Glutamatergic neuron (in vitro differentiated cells): ENCODE measurements at places on chromosomes 2 and 18. TPM values are rescaled to one million over a fixed set of nuclear protein-coding genes. Genes with fewer than 3 reads are reported as not detected.

DNA sequence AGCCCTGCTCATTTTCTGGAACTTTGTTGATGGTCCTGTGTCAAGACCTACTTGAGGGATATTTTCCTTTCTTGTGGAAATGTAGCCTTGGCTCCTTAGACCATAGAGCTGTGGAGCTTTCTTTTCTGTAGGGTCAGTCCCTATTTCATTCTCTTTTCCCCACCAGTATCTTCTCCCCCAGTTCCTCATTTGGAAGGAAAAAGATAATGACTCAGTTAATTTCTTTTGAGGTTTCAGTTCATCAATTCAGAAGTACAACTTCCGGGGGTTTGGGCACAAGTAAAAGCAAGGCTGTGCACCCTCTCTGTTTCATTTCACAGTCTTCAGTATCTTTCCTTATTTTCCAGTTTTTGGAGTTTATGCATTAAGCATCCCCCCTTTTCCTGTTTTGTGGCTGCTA, 70.7 kb downstream of the CDC42EP3 start:
- no peak for DNase-seq

- DNase-seq: no peak
Measured at GRCh38 chr2:192122141-192122540, 72.6 kb downstream of the TMEFF2 start.

- DNase-seq: no peak
Measured at GRCh38 chr2:58030771-58031170, 15.8 kb upstream of the VRK2 start.

- no peak for DNase-seq
Measured at GRCh38 chr18:53701697-53702096, 522.8 kb downstream of the MBD2 start.

LIPG gene
- total RNA-seq: 10.2 TPM

MC4R gene
- not detected for total RNA-seq

DNA sequence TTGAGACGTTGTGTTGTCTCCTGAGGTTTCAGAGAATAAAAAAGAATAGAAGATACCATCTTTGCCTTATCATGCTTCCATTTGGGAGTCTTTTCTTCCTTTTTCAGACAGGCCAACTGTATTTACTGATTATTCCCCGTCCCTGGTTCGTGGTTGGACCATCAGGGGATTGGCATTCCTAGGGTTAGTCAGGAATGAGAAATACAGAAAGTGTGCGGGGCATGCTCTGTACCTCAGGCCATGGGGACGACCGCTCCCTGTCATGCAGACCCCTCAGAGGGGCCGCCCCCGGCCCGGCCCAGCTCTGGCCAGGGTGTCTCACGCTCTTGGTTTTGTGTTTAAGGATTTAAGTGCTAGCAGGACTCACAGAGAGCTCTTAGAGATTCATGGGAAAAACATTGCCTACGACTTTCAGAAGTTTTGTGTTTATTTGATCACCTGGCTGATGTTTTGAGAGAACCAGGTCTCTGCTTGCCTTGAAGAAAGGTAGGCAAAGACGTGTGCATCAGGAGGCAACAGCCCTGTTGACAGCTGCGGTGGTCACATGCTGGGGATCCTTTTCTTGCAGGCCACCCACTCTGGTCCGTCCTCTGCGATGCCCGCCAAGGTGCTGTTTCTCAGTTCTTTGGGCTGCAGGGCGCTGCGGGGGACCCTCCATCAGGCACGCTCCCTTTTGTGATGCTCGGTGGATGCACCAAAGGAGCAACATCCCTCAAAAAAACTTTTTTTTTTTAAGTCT, 317.8 kb downstream of the AGAP1 start:
- DNase-seq: no peak

- no peak for DNase-seq
Measured at GRCh38 chr2:15284614-15285013, 276.5 kb downstream of the NBAS start.

- DNase-seq: no peak
Measured at GRCh38 chr2:56889738-56890137, 705.9 kb downstream of the CCDC85A start.

DNA sequence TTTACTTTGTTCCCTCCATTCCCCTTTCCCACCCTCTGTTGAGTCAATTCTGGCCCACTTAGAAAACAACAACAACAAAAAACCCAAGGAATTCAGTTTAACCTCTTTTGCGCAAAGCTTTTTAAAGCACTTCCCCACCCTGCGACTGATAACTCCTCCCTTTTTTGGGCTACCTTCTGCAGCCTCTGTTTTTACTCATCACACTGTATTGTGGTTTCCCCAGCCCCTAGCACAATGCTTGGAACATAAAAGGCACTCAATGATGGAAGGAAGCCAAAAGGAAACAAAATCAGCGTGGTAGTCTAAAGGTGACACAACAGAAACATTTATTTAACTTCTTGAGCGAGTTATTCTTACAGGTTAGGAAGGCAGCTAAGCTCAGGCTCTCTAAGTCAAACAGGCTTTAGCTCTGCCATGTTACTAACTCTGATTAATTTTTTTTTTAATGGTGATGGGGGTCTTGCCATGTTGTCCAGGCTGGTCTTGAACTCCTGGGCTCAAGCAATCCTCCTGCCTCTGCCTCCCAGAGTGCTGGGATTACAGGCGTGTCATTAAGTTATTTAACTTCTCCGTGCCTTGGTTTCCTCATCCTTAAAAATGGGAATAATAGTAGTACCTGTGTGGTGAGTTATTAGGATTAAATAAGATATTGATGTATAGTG, 1.3 kb downstream of the CEP68 start:
- no peak for DNase-seq

MARCO gene
- not detected for total RNA-seq

DNA sequence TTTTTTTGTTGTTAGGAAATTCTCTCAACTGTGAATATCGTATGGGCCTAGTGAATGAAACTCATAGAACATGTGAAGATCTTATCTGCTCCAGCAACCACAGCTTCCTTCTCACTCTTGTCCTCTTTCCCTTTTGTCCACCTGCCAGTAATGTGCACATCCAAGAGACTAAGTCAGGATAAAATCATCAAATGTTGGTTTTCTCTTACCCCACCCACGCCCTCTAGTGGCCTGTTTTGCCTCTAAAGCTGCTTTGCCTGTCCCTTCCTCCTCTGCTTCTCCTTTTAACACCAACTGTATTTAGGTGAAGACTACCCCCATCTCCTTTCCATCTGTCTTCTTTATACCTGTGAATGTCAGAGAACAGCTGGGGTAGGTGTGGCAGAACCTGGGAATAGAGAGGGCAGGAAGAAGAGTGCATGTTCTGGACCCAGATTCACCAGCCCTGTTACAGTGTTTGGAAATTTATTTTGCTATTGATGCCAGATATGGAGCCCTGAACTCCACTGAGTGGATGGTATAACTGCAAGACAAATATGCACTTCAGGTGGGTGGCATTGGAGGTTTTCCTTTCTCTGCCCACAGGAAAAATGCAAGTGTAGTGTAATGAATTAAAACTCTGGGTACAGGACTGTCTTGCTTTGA, 8.4 kb upstream of the MGAT5 start:
- DNase-seq: peak; percentile 87

DNA sequence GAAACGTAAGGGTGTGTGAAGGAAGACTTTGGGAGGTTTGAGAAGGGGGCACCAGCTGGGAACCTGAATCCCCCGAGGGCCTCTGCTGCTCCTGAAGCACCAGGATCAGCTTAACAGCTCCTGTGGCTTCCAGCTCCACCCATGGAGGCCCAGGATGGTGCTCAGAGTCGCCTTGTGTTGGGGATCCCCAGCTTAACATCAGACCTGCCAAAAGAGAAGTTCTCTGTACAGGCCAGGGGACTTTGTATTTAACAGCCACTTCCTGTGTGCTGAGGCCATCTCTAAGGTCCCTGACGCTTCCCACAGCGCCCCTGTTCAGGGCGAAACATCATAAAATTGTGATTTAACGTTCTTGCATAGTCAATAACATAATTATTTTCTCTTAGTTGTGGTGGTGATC, 77.5 kb downstream of the NCK2 start:
- DNase-seq: peak; percentile 43

TRABD2A gene
- not detected for total RNA-seq

GRCh38 chr18:67381608-67382150, 134.8 kb downstream of the DSEL start:
- DNase-seq: no peak

DNA sequence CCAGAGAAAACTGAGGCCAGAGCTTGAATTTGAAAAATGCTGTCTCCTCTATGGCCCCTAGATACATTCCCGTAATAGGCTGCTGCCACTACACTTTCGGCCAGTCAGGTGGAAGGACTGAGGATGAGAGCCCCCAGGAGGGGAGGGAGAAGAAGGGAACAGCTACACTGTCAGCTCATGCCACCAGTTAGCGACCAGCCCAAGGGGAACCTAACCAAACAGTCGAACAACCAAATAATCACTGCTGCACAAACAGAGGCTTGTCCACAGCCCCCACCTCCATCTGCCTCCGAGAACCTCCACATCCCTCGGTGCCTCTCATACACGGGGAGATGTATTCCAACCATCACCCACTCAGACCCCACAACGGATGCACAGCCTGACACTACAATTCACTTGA, 7.3 kb downstream of the ZNF516 start:
- DNase-seq: peak; percentile 59

GRCh38 chr18:77376043-77376732, 126.5 kb downstream of the GALR1 start:
- no peak for DNase-seq

PROM2 gene
- total RNA-seq: 5.4 TPM

- DNase-seq: no peak
Measured at GRCh38 chr2:170456914-170457313, 258.2 kb upstream of the SP5 start.

GALNT5 gene
- total RNA-seq: 0.10 TPM

GRCh38 chr2:230325316-230326243, 1.4 kb upstream of the SP140L start:
- no peak for DNase-seq

GRCh38 chr18:1796636-1797035, 774.7 kb downstream of the METTL4 start:
- DNase-seq: no peak

DNA sequence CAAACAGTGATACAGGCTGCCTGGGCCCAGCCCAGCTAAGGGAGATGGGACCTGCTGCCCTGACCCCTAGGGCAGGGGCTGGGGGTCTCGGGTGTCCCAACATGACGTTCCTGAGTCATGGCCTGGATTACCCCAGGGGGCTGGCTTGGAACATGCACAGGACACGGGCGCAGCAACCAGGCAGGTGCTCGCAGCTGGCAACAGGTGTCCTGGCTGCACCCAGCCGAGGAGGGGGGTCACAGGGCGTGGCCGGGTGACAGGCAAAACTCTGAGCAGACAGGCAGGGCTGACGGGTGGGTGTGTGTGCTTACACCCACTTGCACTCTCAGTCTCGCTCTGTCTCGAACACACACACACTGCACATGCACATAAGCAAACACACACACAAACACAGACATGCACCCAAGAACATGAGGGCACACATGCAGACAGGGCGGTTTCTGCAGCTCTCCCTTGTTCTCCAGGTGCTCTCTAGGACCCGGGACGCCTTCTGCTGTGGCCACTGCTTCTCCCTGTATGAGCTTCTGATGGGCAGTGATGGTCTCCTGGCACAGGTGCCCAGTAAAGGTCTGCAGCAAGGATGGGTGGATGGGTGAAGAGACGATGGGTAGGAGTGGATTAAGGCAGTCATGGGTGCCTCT, 33.7 kb upstream of the TAF1B start:
- DNase-seq: no peak

DNA sequence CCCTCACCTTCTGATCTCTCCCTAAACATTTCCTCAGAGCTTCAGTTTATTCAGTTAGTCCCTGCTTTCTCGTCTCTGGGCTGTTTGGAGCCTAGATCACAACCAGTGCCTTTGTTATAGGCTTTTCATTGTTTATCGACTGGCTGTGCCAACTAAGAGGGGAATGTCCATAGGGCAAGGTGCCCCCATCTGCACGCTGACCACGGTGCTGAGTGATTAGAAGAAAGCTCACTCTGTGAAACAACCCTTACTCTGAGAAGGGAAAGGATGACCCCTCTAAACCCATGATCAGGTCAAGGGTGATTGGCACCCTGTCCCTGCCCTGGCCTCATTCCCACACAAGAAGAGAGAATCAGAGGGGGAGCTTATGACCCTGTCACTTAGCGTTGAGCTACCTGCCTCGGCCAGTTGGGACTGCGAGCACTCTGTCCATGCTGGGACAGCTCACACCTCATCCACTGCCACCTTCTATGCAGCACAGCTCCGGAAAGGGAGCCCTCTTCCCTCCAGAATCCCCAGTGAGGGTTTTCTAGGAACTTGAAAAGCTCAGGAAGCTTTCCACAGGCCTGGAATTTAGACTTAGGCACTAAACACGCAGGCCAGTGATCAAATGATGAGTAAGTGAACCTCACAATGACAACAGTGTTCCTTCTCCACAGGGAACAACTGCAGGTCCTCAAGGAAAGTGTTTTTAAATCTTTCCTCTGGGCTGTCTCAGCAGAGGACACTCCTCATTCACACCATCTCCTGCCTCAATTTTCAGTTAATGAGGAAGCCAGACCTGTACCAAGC, 2.3 kb upstream of the ACTG2 start:
- no peak for DNase-seq

TUBA3E gene
- not detected for total RNA-seq

KCNG2 gene
- 1.6 TPM for total RNA-seq

GRCh38 chr2:72136933-72137497, 10.6 kb downstream of the CYP26B1 start:
- no peak for DNase-seq

DNA sequence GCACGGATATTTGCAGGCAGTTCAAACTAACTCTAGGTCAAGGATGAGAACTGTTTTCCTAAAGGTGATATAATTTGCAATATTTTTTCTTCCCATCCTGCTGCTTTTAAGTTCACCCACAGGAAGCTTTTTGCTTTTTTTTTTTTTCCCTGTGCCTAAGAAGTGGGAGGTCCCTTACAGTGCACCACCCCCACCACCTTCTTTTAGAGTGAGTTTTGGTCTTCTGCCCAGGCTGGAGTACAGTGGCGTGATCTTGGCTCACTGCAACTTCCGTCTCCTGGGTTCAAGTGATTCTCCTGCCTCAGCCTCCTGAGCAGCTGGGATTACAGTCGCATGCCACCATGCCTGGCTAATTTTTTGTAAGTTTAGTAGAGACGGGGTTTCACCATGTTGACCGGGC, 82.5 kb downstream of the KCNS3 start:
- no peak for DNase-seq

DNA sequence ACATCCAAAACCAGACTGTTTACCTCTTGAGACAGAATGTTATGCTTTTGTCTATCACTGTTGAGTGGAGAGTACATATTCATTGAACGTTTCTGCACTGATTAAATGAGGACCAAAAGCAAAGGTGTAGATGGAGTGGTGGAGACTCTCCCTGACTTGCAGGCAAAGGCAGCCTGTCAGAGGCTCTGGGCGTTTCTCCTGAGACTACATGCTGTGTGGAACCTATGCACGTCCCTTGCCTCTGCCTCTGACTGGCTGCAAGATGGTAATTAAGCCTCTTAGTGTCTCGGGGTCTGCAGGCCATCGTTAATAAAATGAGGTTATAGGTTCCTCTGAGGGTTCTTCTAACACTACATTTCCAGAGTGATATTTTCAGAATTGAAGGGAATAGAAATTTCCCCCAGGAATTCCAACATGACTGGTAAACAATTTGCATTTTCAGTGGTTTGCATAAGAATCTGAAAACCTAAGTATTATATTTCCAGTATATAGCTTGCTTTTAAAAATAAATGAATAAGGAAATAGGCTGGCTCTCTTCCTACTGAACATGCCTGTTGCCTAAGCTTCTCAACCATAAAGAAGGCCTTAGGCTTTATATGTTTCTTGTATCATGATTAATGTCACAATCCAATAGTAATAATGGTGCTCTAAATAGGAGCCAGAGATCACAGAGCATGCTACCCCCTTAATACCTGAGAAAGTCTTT, 107.4 kb downstream of the FTCDNL1 start:
- no peak for DNase-seq

- DNase-seq: no peak
Measured at GRCh38 chr2:165953306-165953654, 296 bp downstream of the TTC21B start.

GRCh38 chr2:7225848-7226247, 308.6 kb downstream of the RNF144A start:
- no peak for DNase-seq

AFF3 gene
- 125 TPM for total RNA-seq
